ENCODE measurements at places on chromosomes 5 and 9.

GRCh38 chr9:19785230-19785629 lies 3.6 kb downstream of the SLC24A2 start:
- DNase-seq, result no peak

GRCh38 chr5:136276946-136277345 lies 84.0 kb upstream of the SMIM32 start:
- no peak for DNase-seq

DNA sequence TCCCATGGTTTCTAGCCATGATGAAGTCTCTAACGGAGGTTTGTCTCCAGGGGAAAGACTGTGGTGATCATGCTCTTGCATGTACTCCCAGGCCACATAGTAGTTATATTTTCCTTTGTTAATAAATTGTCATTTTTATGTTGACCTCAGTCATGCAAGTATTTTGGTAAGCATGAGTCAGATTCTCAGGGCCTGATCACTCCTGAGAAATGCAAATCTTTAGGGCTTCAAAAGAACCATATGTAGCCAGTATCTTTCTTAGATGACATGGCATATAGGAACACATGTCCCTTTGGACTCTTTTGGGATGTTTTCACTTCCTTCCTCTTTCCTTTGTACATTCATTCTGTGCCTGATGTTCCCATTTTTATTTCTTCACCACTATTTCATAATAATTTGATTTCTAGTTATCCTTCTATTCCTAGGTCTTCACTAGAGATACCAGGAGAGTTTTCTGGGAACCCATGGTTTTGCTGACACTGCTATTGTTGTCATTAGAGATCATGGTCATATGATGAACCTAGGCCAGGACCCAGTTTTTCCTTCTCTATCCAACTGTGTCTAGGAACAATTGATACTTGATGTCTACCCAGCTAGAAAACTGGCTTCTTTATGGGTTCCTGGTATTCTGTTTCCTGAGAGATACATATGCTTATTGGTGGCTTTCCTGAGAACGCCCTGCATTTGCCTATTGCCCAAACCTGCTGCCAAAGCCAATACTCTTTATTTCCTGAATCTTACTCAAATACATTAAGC lies 248.1 kb upstream of the NREP start:
- DNase-seq, result no peak

DNA sequence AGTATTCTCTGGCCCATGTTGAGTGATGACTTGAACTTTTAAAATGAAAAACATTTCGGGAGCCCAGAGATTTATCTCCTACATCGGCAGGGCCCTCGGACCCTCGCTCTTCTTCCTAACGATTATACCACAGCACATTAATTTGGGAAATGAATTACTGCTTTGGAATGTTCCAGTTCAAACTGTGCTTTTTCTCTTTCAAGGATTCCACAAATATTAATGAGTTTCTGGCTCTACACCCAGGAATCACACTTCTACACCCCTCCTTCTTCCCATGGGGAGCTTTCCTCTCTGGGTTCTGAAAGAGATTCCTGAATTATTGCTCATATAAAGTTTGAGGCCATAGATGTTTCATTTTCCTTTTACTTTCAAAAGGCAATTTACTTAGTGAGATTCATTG lies 41.2 kb downstream of the NSG2 start:
- no peak for DNase-seq

DNA sequence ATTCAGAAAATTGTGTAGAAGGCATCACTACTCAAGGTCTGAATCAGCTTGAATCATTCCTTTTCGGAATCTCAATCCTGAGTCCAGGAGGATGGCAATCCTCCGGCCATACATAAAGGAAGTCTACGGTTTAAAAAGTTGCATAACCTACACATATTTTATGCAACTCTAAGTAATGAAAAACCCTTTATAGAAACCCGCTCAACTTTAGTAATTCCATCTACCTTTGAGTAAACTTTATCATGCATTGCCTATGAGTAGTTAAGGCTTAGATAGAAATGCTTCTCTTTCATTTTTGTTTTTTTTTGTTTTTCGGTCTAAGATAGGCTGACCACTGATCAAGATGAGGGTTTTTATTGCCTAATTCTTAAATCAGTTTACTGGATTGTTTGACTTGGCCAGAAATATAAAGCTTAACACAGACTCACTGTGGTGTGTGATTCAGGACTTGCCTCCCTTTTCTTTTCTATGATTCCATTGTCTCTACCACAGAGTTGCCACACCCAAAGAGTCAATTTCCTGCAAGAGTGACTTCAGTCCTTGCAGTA lies 85.0 kb downstream of the LURAP1L start:
- no peak for DNase-seq

GRCh38 chr5:58358501-58359178 lies 101.2 kb downstream of the PLK2 start:
- no peak for DNase-seq

GRCh38 chr9:131048820-131049219 lies 39.8 kb downstream of the LAMC3 start:
- DNase-seq, result no peak

DNA sequence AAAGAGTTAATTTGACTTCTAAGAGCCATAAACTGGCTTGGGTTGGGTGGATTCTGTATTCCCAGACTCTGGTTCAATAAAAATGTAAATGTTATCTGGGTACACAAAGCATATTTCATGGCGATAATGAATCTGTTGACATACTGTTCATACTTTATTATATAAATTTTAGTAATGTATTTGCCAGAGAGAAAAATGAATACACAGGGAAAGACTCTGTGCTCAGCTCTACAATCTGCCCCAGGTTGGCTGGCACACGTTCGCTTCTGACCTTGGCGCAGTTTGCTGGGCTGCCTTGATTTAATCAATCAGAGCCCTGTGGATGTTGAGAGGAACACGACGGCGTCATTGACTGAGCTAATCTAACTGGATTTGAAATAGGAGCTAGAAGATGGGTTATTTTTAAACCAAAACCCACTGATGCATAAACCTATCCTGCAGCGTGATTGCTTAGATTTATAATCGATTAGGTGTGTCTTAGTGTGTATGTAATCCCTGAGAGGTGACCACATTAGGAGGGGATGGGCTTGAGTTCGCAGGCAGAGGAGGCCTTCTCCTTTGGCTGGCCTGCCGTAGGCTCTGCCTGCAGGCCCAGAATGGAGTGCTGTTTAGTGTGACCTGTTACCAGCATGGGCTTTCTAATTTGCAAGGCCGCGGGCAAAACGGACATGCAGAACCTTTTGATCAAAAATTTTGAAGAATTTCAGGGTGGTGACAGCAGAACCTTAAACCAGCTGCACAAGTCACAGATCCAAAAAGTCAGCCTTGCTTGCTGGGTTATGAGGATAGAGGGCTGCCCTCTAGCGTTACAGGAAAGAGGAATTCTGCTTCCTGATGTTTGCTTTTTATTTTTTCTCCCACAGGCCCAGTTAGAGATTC lies 3.9 kb upstream of the ADCY2 start:
- no peak for DNase-seq

GRCh38 chr9:118563677-118564076 lies 805.6 kb downstream of the BRINP1 start:
- no peak for DNase-seq

- no peak for DNase-seq
These were observed 476.3 kb upstream of the ZNF608 start for GRCh38 chr5:125222597-125223240.

GRCh38 chr9:122060481-122060880 lies 32.6 kb downstream of the TTLL11 start:
- no peak for DNase-seq

- no peak for DNase-seq
These were observed 199.8 kb downstream of the LRRC70 start for GRCh38 chr5:62778316-62779009.

DNA sequence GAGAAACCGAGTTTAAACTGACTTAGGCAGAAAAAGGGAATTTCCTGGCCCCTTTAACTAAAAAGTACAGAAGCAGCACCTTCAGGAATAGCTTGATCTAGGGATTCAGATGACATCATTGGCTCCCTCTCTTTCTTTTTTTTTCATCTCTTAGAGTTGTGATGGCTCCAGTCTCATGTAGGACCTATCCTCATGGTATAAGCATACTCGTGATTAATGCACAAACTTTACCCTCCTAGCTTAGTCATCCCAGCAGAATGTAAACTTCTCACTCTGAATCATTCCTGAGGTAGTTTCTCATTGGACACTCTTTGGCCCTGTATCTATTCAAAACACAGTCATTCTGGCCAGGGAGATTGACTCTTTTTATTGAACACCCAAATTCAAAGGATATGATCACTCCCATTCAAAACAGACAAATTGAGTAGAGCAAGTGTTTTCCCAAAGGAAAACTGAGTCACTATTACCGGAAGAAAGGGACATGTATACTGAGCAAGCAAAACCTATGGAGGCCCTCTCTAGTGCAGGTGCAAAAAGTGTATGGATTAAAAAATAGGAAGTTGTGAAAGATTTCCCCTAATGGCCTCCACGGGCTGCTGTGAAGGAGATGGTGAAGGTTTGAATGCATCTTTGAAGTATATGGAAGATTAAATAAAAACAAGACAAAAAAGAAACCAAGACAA lies 27.6 kb upstream of the SMIM23 start:
- DNase-seq, result no peak

DNA sequence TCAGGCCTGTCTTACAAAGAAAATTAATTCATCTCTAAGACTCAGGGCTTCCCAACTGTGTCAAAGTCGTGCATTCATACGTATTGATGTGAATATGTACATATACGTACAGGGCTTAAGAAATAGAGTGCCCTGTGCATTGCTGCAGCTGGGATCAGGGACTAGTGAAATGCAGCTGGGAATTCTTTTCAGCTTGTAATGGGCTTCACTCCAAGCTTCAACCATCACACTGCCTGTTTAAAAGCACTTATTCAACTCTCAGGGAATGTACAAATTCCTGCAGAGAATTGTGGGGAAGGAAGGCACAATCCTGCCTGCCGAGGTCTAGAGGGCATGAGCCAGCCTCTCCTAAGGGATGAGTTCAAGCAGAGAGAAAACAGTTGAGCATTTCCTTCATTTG lies 59.6 kb upstream of the MAN2A1 start:
- DNase-seq, result no peak

DNA sequence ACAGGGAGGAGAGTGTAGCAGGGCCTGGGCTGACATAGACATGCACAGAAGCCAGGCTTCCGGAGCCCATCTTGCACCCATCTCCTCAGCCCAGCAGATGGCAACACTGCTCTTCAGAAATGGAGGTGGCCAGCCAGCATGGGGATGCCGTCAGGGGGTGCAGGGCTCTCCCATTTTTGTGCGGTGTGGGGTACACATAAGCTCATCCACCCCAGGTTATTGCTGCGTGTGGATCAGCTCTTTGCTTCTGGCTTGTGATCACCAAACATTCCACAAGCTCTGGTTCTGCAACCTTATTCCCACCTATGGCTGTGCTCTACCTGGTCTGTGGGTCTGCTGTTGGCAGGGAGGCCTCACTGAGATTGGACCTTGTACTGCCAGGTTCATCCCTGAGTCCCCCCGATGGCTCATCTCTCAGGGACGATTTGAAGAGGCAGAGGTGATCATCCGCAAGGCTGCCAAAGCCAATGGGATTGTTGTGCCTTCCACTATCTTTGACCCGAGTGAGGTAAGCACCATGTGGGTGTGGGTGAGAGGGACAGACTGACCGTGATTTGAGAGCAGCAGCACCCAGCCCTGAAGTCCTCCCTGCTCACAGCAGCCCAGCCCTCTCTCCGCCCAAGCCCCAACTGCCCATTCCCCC lies 17.3 kb downstream of the SLC22A5 start:
- peak; percentile 74 for DNase-seq

DNA sequence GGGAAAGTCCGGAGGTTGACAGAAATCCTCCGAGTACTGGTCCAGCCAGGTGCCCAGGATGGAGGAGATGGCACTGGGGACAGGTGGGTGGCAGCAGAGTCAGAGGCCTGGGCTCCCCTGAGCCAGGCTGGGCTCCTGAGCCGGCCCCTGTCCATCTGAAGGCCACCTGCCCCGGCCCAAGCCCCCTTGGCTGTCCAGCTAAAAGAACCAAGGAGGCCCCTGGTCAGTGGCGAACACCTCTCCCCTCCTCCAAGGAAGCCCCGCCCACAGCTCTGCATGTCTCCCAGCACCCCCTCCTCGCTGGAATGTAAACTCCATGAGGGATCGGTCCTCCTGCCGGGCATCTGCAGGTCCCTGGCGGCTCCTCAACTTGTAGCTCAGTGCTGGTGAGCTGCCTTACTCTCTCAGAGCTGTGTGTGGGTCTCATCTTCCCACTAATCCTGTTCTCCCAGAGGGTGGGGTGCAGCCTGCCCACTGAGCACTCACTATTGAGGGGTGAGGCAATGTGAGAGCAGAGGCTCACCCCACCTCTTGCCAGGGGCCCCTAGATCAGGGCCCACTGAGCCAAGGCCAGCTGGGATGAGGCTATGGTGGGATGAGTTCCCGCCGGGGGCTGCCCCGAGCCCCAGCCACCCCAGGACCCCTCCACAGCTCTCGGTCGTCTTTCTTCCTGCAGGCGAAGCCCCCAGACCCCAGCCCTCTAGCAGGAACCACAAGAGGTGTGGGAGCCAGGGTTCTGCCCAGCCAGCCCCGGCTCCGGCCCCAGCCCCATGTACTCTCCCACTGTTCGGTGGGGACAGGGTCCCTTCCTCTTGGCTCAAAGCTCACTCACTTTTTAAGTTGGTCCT lies 12.0 kb downstream of the RALGDS start:
- DNase-seq, result no peak

DNA sequence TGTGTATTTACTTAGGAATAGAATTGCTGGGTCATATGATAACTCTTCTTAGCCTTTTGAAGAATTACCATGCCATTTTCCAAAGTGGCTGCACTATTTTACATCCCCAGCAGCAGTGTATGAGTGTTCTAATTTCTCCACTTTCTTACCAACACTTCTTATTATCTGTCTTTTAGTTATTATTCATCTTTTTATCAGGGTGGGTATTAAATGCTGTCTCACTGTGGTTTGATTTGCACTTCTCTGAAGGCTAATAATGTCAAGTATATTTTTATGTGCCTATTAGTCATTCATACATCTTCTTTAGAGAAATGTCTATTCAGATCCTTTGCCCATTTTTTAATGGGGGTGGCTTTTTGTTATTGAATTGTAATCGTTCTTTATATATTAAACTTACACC lies 36.8 kb downstream of the SLC1A3 start:
- no peak for DNase-seq

- no peak for DNase-seq
These were observed 163.4 kb upstream of the CLINT1 start for GRCh38 chr5:158022393-158022792.

- DNase-seq, result no peak
These were observed 19.8 kb downstream of the EXOSC2 start for GRCh38 chr9:130713286-130713960.
